Naive thymus-derived CD8-positive, alpha-beta T cell (primary cell): ENCODE measurements at places on chromosomes 5 and 9. TPM values are rescaled to one million over a fixed set of nuclear protein-coding genes. Genes with fewer than 3 reads are reported as not detected.

The RABL6 gene
- polyA plus RNA-seq, result 11.6 TPM

DNA sequence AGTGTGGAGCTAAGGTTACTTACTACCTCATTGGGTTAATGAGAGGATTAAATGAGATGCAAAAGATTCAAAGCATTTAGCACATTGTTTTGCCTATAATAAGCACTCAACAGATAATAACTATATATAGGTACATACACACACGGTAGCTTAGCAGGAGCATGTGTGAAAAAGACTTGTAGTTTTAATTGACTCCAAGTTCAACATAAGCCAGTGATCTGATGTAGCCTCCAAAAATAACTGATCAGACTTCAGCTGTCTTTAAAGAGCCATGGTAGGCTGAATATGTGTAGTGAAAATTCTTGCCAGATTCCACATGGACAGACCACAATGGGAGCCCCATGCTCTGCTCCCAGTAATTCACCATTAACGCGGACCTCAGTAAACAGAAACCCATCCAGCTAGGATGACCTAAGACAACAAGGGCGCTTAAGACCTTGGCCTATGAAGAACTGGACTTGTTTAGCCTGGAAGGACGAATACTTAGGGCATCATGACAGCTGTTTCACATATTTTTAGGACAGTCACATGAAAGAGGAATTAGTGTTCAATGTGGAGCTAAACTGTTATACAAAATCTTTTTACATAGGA, 115.1 kb upstream of the ZNF366 start:
- DNase-seq, result no peak

DNA sequence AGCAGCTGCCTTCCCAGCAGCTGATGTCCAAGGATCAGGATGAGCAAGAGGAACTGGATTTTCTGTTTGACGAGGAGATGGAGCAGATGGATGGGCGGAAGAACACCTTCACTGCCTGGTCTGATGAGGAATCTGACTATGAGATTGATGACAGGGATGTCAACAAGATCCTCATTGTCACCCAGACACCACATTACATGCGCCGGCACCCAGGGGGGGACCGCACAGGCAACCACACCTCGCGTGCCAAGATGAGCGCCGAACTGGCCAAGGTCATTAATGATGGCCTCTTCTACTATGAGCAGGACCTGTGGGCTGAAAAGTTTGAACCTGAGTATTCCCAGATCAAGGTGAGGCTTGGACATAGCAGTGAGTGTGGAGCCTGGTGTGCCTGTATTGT, 46.9 kb downstream of the LARP1 start:
- no peak for DNase-seq

DNA sequence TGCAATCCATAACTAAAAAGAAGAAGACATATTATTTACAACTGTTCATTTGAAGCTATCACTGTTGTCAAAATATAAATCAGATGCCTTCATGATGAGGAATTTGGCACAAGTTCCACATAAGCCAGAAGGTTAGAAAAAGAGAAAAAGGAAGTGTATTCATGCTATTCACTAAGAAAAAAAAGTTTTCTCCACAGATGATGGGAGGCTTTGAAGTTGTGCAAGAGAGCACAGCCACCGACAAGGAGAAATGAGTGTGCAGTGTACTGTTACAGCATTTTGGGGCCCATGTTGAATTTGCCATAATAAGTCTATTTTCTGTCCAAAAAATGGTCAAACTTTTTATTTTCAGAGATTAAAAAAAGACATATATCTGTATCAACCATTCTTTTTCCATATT, 32.9 kb upstream of the IFNK start:
- DNase-seq, result no peak

GRCh38 chr9:12878351-12878978, 103.6 kb downstream of the LURAP1L start:
- DNase-seq, result no peak

DNA sequence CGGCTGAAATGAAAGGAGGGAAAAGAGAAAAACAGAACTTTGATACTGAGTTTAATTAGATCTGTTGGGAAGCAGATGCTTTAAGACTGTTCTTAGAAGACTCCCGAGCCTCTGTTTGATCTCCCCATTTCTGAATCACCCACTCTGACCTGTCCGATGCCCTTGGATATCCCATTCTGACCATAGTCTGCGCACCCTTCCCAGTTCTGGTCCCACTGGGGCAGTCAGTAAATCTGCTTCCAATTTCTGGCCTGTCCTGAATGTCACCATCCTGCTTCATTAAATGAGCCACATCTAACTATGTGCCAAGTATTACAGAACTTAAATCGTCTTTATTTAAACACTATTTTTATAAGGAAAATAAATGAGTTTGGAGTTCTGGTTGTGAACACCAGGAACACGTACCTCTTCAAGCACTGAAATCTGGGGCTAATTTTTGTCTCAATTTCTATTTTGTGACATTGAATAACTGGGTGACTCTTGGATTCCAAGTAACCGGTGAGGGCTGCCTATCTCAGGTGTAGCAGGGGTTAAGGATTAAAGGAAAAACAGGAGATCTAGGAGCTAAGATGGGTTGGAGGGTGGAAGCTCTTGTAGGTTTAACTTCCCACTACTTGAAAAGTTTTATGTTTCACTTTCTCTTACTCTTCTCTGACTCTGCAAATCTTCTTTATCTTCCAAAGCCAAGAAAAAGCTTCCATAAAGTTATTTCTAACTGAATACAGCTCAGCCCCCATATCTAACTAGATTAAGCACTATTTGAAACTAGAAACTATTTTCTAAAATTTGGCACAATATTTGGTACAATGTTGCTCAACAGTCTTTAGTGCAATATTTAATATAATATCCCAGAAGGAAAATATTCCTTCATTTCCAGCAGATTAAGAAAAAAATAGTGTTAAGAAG, 40.1 kb downstream of the ALDH1A1 start:
- DNase-seq, result no peak

GRCh38 chr5:119345861-119346260, 10.0 kb upstream of the TNFAIP8 start:
- no peak for DNase-seq

DNA sequence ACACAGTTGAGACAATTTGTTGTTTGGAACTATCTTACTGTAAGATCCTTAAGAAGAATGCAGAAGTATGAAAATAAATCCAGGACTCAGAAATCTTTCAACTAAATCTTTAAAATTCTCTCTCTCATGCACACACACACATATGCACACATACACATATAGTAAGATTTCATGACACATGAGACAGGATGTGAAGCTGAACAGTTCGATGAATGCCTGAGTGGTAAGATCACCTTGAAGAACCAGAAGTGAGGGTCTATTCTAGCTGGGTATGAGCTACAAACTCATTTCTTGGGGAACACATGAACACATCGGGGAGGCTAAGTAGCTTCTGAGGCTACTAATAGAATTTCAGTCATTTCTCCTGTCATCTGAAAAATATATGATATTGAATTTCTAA, 153.6 kb downstream of the TMC1 start:
- no peak for DNase-seq
